ENCODE measurements at places on chromosomes 5 and 9. TPM values are rescaled to one million over a fixed set of nuclear protein-coding genes. Genes with fewer than 3 reads are reported as not detected.

DNA sequence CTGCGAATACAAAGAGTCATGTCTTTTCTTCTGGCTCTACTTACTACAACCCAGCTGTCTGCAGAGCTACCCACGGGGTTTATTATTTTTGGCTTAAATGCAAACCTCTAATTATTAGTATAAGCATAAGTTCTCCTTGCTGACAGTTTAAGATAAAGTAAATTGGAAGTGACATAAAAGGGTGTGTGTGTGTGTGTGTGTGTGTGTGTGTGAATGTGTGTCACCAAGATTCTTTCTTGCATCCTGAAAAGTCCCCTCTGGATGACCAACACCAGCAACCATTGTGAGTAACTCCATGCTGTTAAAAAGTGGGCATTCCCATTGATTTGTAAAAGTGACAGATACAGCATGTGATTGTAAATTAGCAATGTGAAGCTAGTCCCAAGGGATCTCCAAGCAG lies 803.8 kb upstream of the ZNF608 start:
- DNase-seq, result no peak

DNA sequence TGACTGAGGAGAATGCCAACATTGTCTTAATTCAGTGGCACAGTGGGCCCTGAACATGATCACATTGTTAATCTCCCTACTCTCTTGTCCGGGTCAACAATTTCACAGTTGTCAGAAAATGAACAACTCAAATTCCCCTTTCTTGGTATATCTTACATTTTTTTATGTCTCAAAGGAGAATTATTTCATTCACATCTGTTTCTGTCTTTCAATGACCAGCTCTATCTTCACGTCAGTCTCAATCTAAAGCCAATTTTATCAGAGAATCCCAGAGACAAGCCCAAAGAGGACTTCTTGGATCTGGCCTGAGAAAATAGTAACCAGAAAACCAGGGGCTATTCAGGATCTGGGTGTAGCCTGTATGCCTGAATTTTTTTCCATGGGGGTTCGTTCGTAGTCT lies 477.5 kb downstream of the PDE4D start:
- no peak for DNase-seq

DNA sequence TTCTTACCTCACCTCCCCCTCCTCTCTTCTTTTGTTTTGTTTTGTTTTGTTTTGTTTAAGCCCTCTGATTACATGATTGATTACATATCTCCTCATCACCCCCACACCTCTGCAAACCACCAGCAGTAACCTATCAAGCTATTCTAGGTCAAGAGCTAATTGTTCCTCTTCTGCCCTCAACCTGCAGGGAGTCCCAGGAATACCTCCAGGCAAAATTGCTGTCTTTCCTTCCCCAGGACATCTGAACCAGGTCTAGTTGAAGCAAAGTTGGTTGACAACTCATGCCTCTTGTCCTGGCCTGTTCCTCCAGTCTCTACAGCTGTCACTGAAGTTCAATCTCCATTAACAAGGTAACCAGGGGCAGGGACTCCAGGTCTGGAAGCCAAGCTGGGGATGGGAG lies 80.0 kb upstream of the PTGER4 start:
- DNase-seq, result no peak

DNA sequence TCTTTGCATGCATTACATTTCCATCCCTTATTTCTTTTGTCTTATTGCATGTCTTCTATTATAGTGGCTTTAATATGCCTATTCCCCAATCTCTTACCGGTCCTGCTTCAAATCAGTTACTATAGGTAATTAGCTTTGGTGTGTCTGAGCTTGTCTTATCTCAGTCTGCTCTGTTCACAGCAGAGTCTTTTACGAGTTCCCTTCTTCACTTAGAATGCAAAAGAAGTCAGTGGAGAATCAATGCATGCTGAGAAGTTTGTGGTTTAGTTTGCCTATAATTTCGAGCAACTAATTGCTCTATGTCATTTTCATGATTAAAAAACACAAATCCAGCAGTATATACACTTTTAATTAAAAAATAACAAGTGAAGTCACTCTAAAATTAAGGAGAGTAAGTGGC lies 545.0 kb downstream of the SLCO4C1 start:
- no peak for DNase-seq

- DNase-seq, result no peak
Observed at GRCh38 chr5:911601-912000, 18.9 kb downstream of the TRIP13 start.

Gene HMCN2
- total RNA-seq, result 5.3 TPM
